Stimulated activated memory B cell treated with anti-CD40 and anti-IgM and Interleukin-4, amounts not matched to agents 10 μg/mL and 1 μg/mL and 100 μg/mL, for 72 hours (primary cell): ENCODE measurements at places on chromosomes 2 and 18.

GRCh38 chr2:72788756-72789155 lies 37.1 kb downstream of the EXOC6B start:
- no peak for ATAC-seq

DNA sequence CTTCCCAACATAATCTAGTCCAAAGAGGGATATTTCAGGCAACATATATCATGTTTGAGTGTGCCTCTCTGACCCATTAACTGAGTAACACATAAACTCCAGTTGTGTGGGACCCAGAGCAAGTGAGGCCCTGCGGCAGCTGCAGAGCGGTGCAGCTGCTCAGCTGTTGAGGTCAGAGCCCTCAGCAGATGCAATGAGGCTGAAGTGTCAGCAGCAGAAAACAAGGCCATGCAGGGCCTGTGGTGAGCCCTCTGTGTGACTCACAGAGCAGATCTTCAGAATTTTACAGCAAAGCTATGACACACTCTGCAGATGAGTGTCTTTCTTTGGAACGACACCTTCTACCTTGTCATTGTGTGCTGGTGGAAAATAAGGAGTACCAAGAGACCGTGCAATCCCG lies 168.5 kb downstream of the CBLN2 start:
- no peak for ATAC-seq

DNA sequence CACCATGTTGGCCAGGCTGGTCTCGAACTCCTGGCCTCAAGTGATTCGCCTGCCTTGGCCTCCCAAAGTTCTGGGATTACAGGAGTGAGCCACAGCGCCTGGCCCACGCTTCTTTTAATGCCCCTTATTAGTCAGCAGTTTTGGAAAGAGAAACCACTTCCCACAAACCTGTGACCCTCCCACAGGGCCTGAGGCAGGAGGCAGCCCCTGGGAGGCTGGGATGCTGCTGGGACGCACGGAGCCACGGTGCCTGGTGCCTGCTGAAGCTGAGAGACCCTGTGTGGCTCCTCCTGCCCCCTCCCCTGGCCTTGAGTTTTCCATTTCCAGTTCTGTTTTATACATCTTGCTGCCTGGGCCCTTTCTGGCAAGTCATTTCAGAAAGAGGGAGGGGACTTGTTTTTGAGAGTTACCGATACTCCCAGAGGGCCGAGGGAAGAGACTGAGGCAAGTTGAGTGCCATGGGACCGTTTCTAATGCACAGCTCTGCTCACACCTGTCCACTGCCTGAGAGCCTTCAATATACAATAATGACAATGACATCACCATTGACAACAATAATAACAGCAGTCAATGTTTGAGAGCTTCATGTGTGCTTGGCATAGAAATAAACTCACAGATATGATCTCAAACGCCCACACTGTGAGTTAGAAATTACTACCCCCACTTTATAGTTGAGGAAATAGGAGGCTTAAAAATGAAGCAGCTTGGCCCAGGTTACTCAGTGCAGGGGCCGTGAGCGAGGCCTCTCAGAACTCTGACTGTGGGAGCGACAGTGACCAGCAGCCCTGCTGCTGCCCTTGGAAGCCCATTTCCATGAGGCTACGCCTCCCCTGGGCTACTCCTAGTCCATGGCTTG lies 78.1 kb upstream of the YWHAQ start:
- ATAC-seq = no peak

- no peak for ATAC-seq
Observed at GRCh38 chr2:160220545-160221009, 20.5 kb upstream of the ITGB6 start.

- ATAC-seq = no peak
Observed at GRCh38 chr2:191218292-191218898, 26.8 kb upstream of the MYO1B start.

- ATAC-seq = no peak
Observed at GRCh38 chr2:71897836-71898235, 249.8 kb downstream of the CYP26B1 start.

- no peak for ATAC-seq
Observed at GRCh38 chr2:232374356-232374755, 4.2 kb upstream of the ALPP start.

- no peak for ATAC-seq
Observed at GRCh38 chr2:179332903-179333302, 68.3 kb upstream of the SESTD1 start.

- no peak for ATAC-seq
Observed at GRCh38 chr2:156864325-156864724, 393.2 kb upstream of the GALNT5 start.
